Activated CD8-positive, alpha-beta memory T cell treated with anti-CD3 and anti-CD28 coated beads, Interleukin-2, amount 10 ng/mL, durations not matched to agents 7 days and 5 days (primary cell): ENCODE measurements at places on chromosomes 11 and 22.

DNA sequence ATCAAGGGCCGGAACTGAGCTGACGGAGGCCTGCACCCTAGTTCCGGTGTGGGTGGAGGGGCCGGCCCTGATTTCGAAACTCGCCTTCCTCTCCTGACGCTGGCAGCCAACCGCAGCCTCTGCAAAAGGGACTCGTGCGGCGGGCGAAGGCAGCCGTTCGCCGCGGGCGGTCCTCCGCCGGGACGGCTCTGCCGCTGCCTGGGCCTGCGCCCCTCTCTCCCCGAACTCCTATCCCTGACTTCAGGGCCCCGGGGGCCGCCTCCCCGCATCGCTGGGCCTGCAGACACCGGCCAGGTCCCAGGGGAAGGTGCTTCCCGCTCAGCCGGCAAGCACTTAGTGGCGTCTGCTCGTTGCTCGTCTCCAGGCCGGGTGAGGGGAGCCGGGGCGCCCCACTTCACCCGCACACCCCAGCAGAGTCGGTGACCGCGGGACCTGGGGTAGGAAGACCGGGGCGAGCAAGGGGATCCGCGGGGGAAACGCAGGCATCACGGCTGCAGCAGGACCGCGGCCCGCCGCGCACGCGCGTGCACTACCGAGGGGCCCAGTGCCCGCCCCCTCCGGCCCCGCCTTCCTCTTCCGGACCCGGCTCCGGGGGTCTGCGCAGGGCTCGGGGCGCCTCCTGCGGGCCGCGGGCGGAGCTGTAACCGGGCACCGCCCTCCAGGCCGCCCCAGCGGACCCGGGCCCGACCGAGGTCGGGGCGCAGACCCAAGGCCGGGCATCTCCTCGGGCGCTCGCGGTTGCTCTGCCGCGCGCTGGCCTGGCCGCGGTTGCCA, 464 bp upstream of the ANKRD13D start:
- peaks cover 69% of the 10 kb centered on the region for H3K4me1 ChIP-seq
- H3K36me3 ChIP-seq = peaks cover 50% of the 10 kb centered on the region
- peak; percentile 96 for DNase-seq
- H3K27ac ChIP-seq = peak overlapping the region; percentile 96
- peak overlapping the region; percentile 63 for H3K4me3 ChIP-seq

DNA sequence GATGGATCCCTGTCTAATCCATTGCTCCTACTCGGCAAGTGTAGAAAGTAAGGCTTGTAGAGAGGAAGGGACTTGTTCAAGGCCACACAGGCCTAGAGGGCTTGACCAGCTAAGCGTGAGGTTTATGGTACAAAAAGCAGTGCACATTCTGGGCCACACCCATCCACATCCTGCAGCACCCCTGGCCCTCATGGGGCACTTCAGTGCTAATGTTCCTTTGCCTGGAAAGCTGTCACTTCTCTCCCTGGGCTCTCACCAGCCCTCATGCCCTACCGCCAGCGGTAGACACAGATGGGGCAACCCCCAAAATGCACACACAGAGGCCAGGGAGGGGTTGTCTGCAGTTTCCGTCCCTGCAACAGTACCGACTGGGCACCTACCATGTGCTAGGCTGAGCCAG, 7.1 kb upstream of the MGAT3 start:
- peaks cover 42% of the 10 kb centered on the region for H3K4me1 ChIP-seq
- DNase-seq = no peak
- H3K27ac ChIP-seq = no peak overlapping the region
- H3K4me3 ChIP-seq = no peak overlapping the region
- peaks cover 2% of the 10 kb centered on the region for H3K36me3 ChIP-seq

DNA sequence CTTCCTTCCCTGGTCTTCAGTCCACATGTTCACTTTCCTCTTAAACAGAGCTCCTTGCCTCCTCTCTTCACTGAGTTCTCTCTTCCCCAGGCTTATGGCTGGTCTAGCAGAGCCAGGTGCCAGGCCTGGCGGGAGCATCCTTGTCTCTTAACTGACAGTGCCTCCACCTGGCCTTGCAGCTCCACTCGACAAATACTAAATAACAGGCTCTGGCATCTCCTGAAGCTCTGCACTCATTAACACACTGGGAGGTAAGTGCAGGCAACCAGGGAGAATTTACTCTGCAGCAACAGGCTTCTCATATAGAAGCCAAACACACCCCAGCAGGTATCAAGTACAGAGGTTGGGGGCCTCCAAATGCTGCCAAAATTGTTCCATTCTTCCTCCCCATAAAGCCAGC, 438.1 kb downstream of the SOX6 start:
- no peaks in the 10 kb centered on the region for H3K4me1 ChIP-seq
- no peak overlapping the region for H3K4me3 ChIP-seq
- no peaks in the 10 kb centered on the region for H3K36me3 ChIP-seq
- no peak overlapping the region for H3K27ac ChIP-seq

DNA sequence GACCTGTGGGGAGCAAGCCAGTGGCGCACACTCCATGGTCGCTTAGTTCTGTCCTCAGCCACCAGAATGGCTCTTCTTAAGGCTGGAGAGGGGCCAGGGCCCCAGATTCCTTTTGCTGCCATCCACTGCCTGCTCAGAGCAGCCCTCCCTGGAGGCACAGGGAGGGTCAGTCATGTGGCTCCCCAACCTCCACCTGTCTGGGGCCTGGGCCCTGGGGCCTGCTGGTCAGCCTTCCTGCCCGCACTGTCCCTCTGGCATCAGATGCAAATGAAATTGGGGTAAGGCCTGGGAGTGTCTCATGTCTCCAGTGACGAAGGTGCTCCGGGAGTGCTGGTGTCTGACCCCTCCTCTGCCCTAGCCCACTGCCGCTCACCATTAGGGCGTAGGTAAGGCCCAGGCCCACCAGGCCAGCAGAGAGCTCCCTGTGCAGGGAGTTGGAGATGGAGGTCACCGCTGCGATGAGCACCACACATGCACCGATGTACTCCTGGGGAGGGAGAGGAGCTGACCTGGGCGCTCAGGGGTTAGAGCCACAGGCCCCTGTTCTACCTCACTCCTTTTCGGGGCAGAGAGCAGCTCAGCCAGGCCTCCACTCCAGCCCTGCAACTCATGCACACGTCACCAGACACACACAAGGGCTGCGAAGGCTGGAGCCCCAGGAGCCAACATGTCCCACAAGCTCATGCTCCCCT, 9.0 kb upstream of the KCNJ11 start:
- H3K27ac ChIP-seq = no peak overlapping the region
- peaks cover 2% of the 10 kb centered on the region for H3K4me1 ChIP-seq
- H3K4me3 ChIP-seq = no peak overlapping the region
- no peak for DNase-seq

GRCh38 chr11:13944911-13945425, 17.6 kb upstream of the SPON1 start:
- H3K27me3 ChIP-seq = peaks cover 8% of the 10 kb centered on the region
- peaks cover 2% of the 10 kb centered on the region for H3K36me3 ChIP-seq
- peaks cover 39% of the 10 kb centered on the region for H3K4me1 ChIP-seq
- H3K27ac ChIP-seq = no peak overlapping the region

GRCh38 chr22:50030297-50031188, 18.0 kb upstream of the IL17REL start:
- no peak overlapping the region for H3K4me3 ChIP-seq
- DNase-seq = peak; percentile 86
- peaks cover 12% of the 10 kb centered on the region for H3K4me1 ChIP-seq
- H3K36me3 ChIP-seq = no peaks in the 10 kb centered on the region

- H3K4me1 ChIP-seq = no peaks in the 10 kb centered on the region
- H3K27ac ChIP-seq = no peak overlapping the region
- no peak overlapping the region for H3K4me3 ChIP-seq
- DNase-seq = no peak
- no peaks in the 10 kb centered on the region for H3K27me3 ChIP-seq
- no peaks in the 10 kb centered on the region for H3K36me3 ChIP-seq
These were observed 670.2 kb downstream of the TBC1D22A start for GRCh38 chr22:47432683-47433082.
